DMS53 (cell line): ENCODE measurements at places on chromosomes 6 and 20.

DNA sequence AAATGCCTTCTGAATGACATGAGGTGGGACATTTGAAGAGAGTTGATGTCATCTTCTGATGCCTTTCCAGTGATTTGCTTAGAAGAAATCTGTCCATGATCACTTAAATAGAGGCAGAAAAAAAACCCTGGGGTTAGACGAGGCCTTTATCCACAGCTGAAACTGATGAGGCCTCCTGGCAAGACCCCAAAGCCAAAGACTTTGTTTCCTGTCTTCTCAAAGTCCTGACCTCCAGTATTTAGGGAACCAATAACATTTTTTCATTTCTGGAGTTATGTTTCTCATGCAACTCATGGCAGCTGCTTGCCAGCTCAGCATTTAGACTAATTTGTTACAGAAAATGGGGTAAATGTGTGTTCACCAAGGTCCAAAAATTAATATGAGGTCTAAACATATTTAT is 248.0 kb upstream of the PRDM1 start:
- no peak for DNase-seq

GRCh38 chr6:134056046-134056445 is 3.6 kb upstream of the SLC2A12 start:
- no peak for DNase-seq

- DNase-seq, result peak; percentile 4
Observed at GRCh38 chr6:55726144-55726543, 147.2 kb upstream of the HMGCLL1 start.

GRCh38 chr6:42509256-42509655 is 54.6 kb upstream of the UBR2 start:
- no peak for DNase-seq

- DNase-seq, result no peak
Observed at GRCh38 chr6:126086560-126086959, 100.2 kb downstream of the TRMT11 start.

DNA sequence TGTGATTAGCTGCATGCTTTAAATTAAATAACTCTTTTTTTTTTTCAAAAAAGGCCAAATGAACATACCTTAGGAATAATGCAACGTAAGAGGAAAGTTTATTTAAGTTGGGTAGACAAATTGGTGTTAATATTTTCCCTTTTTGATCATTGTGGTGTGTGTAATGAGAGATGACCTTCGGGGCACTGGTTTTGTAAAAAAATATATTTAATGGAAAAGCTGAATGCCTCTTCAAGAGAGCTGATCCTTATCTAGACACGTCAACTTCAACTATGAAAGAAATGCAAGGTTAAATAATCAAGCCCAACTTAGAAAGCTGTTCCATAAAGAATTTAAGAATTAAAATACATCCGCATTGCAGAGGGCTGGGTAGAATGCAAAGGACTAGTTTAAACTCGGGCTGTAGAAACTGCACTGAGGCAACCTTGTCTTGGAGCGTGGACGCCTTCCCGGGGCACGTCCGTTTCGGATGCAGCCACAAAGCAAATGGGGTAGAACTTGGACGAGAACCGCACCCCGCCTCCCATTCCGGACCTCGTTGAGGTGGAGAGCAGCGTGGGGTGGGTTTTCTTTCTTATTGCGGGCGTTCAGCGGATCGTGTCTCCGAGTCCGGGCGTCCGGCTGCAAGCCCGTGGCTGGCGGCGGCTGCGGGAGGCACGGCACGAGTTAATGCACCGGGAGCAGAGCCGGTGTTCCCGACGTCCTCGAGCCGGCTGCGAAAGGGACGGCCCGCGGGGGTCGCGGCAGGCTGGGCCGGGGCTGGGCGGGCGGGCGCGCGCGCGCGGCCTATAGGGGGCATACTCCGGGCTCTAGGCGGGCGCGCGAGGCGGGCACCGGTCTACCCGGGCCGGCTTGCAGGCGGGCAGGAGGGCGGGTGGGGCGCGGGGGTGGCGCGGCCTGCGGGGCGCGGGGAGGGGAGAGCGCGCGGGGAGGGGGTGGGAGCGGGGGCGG is 1.9 kb downstream of the JARID2 start:
- DNase-seq, result peak; percentile 77

DNA sequence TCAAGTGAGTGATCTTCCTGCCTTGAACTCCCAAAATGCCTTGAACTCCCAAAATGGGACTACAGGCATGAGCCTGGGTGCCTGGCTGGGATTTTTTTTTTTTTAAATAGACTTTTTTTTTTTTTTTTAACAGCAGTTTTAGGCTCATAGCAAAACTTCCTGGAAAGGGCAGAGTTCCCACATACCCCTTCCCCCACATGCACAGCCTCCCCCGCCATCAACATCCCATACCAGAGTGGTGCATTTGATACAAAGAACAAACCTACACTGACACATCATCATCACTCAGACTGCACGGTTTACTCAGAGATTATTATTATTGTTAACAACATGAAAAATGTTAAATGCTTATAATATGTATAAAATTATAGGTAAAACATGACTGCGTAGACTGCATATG is 26.0 kb downstream of the UQCC1 start:
- DNase-seq, result no peak

DNA sequence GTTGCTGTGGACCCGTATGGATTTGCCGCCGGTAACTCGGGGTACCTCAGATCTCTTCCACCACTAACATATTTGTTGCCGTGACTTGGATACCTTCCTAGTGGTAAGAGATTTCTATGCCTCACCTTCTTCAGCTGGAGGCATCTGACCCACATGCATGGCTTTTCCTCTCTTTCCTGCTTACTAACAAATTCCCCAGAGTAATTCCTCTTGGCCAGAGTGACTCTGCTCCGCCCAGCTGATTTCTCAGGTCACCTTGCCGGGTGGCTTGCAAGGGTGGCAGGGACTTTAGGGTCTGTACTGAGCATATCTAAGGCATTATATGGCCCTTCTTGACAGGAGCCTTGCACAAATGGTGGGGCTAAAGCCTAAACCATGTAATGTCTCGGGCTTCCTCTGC is 38.2 kb downstream of the FAM184A start:
- DNase-seq, result no peak

- DNase-seq, result no peak
Observed at GRCh38 chr6:130643361-130643760, 183.8 kb upstream of the SMLR1 start.

- no peak for DNase-seq
Observed at GRCh38 chr6:52992980-52993920, 1.8 kb downstream of the GSTA4 start.

- DNase-seq, result no peak
Observed at GRCh38 chr6:32637219-32637880, at the start of gene HLA-DQA1. Gene HLA-DQA1 (plus strand): TSS chr6:32637406. CDS start chr6:32637459, 53 bp downstream.

- DNase-seq, result peak; percentile 4
Observed at GRCh38 chr6:160249671-160250070, 8.9 kb downstream of the SLC22A2 start.

DNA sequence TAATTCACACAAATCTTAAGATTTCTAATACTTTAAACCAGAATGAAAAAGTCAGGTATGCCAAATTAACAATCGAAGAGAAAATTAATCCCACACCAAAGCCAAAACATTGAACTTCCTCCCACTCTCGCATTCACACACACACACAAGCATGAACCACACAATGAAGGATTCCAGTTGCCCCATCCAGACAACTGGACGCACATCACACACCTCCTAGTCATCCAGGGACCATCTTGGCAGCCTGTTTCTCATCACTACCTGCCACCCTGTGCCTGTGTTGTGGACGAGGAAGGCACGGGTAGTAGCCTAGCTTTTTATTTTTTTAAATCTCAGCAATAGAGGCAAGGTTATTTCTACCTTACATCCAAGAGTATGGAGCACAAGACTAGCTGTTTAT is 15.2 kb downstream of the B4GALT5 start:
- no peak for DNase-seq

DNA sequence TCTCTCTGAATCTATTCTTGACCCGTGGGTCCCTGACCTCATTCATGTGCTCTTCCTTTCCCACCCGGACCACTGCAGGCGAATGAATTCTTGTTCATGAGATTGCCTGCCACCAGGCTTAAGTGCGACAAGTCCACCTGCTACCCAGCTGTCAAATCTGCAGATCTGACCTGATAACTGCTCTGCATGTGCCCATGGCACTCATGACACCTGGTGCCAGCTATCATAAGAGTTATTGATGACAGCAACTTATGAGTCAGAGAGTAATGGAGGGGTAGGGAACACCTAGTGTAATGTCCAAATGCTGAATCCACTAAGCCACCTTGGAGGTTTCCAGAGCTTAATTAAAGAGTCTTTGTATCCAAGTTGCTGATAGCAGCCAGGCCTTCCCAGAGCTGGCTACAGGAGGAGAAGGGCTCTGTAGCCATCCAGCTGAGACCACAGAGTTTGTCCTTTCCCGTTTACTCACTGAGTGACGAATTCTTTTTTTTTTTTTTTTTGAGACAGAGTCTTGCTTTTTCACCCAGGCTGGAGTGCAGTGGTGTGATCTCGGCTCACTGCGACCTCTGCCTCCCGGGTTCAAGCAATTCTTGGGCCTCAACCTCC is 17.4 kb downstream of the SHLD1 start:
- peak; percentile 31 for DNase-seq

DNA sequence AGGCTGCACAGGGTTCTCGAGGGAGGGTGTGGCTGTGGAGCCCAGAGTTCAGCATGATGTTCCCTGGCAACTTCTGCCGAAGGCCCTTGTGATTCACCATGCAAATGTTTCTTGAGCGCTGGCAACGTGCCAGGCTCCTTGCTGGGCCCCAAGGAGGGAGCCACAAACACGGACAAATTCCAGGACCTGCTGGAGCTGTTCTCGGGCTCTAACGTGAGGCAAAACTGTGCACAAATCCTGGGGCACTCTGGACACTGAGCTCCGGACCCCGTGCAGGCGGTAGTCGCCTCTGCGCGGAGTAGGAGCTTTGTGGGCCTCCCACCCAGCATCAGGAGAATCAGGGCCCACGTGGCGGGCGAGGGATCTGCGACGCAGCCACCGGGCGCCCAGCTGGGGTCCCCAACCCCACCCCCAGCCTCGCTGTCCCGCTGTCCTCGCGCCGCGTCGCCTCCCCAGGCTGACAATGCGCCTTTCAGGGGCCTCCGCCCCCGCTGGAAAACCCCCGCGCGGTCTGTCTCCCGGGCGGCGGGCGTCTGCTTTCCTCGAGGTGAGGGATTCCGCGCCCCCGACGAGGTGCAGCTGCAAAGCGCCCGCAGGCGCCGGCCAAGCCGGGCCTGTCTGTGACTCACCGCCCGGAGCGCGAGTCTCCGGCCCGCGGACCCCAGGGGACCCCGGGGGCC is 31.7 kb upstream of the SCUBE3 start:
- peak; percentile 37 for DNase-seq

DNA sequence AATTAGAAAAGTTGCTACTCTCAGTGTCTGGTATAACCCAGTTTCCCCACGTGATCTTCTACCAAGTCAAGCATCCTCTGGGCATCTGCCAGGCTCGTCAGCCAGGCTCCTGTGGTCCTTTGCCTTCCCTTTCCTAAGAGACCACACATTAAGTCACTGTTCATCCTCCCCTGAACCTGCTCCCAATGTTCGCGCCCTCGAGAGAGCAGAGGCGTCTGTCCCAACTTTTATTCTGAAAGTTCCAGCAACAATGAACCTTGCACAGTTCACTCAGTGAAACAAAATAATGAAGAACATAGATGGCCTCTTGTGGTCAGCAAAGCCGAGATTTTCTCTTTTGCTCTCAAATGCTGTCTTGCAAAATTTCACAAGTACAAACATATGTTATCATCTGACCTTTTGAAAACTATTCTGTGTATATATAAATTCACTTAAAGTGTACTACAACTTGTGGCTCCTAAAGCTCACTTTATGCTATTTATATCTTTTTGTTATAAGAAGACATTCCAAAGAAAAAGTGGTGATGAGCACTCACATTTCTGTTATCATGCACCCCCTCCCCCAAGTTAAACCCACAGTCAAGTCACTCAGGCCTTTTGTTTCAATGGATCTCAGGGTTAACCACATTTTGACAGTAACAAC is 39.2 kb upstream of the NHSL1 start:
- DNase-seq, result no peak

GRCh38 chr6:48474136-48474535 is 363.1 kb upstream of the PTCHD4 start:
- no peak for DNase-seq

DNA sequence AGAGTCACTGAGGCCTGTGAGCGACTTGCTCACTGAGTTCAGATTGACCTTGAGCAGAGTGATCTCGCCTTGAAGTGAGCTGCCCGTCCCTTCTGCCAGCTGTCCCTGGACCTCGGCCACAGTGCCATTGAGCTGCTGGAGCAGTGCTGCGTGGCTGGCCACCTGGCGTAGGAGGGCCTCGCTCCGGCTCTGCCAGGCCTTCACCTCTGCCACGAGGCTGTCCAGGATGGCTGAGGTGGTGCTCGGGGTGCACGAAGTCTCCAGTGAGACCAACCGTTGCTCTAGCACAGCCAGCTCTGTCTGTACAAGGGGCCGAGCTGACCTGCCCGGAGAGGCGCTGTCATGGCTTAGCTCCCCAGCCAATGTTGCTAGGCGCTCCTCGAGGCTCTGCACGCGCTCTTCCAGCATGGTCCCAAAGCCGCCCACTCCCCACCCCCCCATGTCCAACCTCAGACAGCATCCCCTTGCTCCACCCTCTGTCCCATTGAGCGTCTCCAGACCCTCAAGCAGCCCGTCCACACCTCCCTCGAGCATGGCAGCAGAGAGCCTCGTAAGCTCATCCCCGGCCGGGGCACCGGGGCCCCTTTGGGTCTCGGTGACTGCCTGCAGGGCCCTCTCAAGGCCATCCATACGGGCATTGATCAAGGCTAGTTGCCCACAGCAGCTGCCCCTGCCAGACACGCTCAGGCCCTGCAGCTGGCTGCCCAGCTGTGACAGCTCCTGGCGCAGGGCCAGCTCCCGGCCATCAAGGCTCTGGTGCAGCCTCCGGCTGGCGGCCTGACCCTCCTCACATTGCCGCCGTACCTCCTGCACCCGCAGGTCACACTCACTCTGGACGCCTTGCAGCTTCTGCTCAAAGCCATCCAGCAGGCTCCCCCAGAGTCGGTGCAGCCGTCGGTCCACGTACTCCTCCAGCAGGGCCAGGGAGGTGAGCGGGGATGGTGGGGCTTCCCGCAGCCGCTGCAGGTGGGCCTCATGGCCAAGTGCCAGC is 4.6 kb downstream of the EMILIN3 start:
- DNase-seq, result peak; percentile 68

DNA sequence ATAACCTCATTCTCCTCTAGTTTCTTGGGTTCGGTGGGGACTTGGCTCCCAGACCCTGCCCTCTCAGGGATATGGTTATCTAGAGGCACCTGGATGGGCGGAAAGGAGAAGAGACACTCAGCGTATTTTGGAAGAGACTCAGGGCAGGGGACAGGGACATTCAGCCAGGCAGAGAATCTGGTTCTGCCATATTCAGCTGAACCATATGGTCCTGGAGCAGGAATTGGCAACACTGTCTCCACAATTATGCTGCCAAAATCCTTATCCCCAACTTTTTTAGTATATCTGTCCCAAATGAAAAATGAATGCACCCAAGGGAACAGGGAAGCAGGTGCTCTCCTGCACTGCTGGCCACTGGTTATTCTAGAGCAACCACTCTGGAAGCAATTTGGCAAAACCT is 17.7 kb downstream of the SDC4 start:
- DNase-seq, result no peak

- no peak for DNase-seq
Observed at GRCh38 chr6:36120539-36120938, 9.8 kb upstream of the MAPK13 start.
